ENCODE measurements at places on chromosomes 12 and 14.

GRCh38 chr12:75969768-75970167, 61.8 kb downstream of the PHLDA1 start:
- H3K27ac ChIP-seq: no peak overlapping the region
- no peak for DNase-seq
- H3K27me3 ChIP-seq: no peaks in the 10 kb centered on the region
- H3K36me3 ChIP-seq: no peaks in the 10 kb centered on the region
- no peak overlapping the region for H3K4me3 ChIP-seq

DNA sequence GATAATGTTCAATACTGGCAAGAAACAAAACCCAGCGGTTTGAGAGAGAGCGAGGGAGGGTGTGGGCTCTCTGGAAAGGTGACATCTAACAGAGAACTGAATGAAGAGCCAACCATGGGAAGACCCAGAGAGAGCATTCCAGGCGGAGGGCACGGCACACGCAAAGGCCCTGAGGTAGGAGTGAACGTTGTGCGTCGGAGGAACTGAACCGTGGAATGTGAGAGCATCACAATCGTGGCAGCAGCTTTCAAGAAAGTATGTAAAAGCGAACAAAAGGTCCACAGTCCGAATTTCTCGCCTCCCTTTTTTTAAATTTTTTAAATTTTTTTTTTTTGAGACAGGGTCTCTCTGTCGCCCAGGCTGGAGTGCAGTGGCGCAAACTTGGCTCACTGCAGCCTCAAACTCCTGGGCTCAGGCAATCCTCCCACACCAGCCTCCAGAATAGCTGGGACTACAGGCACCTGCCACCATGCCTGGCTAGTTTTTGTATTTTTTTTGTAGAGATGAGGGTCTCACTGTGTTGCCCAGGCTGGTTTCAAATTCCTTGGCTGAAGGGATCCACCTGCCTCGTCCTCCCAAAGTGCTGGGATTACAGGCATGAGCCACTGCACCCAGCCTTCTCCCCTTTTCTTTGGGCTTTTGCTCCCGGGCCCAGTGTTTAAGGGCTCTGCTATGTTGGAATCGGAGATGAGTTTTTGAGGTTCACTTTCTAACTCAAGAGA, 15.3 kb upstream of the SCARB1 start:
- H3K27me3 ChIP-seq: no peaks in the 10 kb centered on the region
- H3K4me1 ChIP-seq: no peaks in the 10 kb centered on the region
- no peaks in the 10 kb centered on the region for H3K36me3 ChIP-seq
- no peak for DNase-seq
- no peak overlapping the region for H3K27ac ChIP-seq
- no peak overlapping the region for H3K4me3 ChIP-seq

DNA sequence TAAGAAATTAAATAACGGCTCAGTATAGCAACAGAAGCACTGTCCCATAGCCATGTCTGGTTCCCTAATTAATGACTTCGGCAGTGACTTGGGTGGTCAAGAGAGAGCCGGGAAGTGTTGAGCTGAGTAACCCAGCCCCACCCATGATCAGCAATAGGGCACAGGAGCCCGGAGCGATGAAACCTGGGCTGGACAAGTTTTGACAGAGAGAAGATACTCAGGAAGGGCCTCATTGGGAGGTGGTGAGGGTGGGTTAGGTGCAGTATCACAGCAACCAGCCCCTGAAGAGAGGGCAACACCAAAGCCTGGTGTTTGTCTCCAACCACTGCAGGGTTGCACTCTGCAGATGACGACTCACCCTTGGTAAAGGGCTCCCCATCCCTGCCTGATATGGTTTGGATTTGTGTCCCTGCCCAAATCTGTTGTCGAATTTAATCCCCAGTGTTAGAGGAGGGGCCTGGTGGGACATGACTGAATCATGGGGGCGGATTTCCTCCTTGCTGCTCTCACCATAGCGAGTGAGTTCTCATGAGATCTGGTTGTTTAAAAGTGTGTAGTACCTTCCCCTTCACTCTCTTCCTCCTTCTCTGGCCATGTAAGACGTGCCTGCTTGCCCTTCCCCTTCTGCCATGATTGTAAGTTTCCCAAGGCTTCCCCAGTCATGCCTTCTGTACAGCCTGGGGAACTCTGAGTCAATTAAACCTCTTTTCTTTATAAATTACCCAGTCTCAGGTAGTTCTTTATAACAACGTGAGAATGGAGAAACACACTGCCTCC, 124.9 kb upstream of the MED13L start:
- H3K36me3 ChIP-seq: no peaks in the 10 kb centered on the region
- DNase-seq: no peak
- no peak overlapping the region for H3K4me3 ChIP-seq
- H3K27ac ChIP-seq: no peak overlapping the region
- no peaks in the 10 kb centered on the region for H3K4me1 ChIP-seq
- H3K27me3 ChIP-seq: no peaks in the 10 kb centered on the region

GRCh38 chr14:89845346-89845745, 109.2 kb downstream of the EFCAB11 start:
- no peak for DNase-seq
- no peak overlapping the region for H3K27ac ChIP-seq
- no peaks in the 10 kb centered on the region for H3K36me3 ChIP-seq
- H3K4me3 ChIP-seq: no peak overlapping the region
- H3K4me1 ChIP-seq: no peaks in the 10 kb centered on the region
- H3K27me3 ChIP-seq: no peaks in the 10 kb centered on the region

- DNase-seq: no peak
- no peaks in the 10 kb centered on the region for H3K27me3 ChIP-seq
- H3K4me1 ChIP-seq: no peaks in the 10 kb centered on the region
- no peaks in the 10 kb centered on the region for H3K36me3 ChIP-seq
- no peak overlapping the region for H3K4me3 ChIP-seq
Observed at GRCh38 chr14:66680216-66680615, 172.3 kb downstream of the GPHN start.

GRCh38 chr12:106564678-106565329, 18.0 kb upstream of the RFX4 start:
- H3K36me3 ChIP-seq: no peaks in the 10 kb centered on the region
- no peaks in the 10 kb centered on the region for H3K4me1 ChIP-seq
- no peak for DNase-seq
- no peaks in the 10 kb centered on the region for H3K27me3 ChIP-seq

DNA sequence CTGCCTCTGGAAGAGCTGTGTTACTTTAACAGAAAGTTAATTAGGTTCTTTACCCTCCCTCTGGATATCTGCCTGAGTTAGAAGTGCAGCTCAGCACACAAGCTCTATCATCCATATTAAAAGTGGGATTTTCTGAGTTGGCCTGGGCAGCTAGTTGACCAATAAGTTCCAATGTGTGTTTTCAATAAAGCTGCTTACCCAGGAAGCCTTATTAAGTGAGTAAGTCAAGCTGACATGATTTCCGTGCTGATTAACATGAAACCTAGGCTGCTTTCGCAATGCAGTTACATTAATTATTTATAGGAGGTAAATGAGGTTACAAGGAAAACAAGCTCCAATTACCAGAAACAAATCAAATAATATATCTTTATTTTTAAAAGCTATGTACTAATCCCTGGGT, 4.8 kb downstream of the NEUROD4 start:
- peaks cover 9% of the 10 kb centered on the region for H3K27me3 ChIP-seq
- no peak for DNase-seq
- no peak overlapping the region for H3K27ac ChIP-seq
- H3K4me3 ChIP-seq: no peak overlapping the region
- no peaks in the 10 kb centered on the region for H3K36me3 ChIP-seq

Data from CD8-positive, alpha-beta memory T cell (primary cell).